H54 (cell line): ENCODE measurements at places on chromosomes 13 and 19.

DNA sequence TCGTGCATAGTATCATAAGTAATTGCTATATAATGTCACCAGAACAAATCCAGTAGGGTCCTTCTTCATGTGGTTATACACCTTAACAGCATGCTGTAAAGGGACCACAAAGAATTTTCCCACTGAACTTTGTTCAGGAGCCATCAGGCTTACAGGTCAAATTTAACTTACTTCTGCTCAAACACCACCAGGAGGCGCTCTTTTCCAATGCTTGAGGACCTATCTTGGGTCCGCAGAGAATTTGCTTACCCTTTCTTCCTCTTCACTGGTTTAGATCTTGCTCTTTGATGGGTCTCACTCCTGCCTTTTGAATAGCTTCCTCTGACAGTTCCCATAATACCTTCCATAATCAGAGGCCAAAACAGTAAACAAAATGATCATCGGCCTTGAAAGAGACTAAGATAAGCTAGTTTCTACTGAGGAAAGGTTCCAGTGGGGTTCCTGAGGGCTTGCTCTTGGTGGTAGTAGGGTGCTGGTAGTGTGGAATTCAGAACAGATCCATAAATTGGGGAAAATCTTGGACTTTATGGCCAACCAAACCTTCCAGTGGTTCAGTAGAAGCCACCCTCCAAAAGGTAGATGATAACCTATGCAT, 37.4 kb downstream of the SCGB2B2 start:
- no peak for DNase-seq

GRCh38 chr13:38775085-38775484, 88.2 kb downstream of the FREM2 start:
- DNase-seq: no peak

DNA sequence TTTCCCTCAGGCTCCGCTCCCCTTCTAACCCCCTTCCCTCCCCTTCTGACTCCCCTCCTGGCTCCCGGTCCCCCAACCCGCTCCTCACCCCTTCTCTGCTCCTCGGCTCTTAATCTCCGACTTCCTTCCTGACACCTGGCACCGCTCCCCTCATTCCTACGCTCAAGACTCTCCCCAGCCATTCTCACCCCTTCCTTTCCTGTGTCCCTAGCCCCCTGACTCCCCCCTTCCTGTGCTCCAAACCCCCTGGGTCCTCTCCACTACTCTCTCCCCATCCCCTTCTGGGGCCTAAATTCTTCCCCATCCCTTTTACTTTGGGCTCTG, 658 bp downstream of the CLPP start:
- no peak for DNase-seq

GRCh38 chr13:75656425-75656989, 20.4 kb downstream of the LMO7 start:
- DNase-seq: no peak

DNA sequence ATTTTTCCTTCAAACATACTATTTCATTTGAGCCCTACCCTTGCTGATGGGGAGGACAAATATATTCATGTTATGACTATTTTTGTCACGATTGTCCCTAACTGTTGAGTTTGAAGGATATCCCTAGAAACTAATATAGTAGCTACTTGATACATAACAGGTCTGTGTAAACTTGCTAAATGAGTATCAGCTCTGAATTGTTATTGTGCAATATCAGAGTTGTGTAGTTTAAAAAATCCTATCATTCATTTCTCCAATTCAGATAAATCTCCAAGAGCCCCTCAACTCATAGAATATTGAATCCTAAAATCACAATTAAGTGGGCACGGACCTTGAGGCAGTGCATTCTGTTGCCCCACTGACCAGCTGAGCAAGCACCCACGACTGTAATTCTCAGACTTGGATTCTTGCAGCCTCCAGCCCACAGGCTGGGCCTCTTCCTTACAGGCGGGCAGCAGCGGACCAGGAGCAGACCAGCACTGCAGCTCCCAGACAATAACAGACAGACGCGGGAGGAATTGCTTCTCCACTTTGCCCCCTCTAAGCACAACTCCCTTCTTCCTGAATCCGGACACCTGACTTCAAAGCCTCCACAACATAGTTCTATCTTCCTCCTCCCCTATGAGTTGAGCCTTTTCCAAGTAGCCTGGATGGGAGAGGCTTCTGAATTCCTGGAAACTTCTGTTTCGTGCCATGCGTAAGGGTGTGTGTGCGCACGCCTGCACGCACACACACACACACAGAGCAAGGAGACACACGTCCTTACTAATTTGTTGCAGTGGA, 337.6 kb upstream of the ARGLU1 start:
- no peak for DNase-seq

GRCh38 chr19:34430738-34431625, 2.8 kb downstream of the UBA2 start:
- DNase-seq: peak; percentile 35
